Activated CD4-positive, CD25-positive, alpha-beta regulatory T cell treated with anti-CD3 and anti-CD28 coated beads, Interleukin-2, amount 50 U/mL, for 24 hours (primary cell): ENCODE measurements at places on chromosomes 11 and 22.
A peak's percentile ranks its signal among the peaks of the same experiment; 100 is the strongest.

- ATAC-seq: no peak
Observed at GRCh38 chr11:72334651-72335050, 90.7 kb upstream of the PHOX2A start.

DNA sequence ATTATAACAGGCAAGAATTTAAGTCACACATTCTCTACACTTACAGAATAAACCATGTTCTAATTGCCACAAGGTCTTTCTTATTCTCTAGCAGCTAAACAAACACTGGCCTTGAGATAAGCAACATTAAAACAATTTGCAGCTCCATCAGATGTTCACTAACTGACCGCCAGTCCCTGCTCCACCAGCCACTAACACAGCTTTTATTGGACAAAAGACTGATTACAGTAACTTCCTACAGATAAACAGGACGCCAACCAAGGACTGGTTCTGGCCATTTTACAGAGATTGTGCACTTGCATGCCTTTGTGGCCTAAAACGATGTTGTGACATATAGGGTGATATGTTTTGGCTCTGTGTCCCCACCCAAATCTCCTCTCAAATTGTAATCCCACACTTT lies 388.9 kb upstream of the LRRC4C start:
- no peak for ATAC-seq

DNA sequence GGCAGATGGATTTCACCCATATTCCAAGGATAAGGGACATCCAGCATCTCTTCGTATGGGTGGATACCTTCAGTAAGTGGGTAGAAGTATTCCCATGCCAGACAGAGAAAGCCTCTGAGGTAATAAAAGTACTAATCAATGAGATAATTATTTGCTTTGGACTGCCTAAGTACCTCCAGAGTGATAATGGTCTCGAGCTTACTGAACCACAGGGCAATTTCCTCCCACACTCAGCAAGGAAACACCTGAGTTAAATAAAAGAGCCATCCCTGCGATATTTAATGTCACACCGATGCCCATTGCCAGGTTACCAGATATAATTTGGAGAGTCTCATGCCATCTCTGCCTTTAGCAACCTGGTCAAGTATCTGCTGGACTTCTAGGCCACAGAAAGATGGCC lies 70.6 kb upstream of the MPEG1 start:
- no peak for ATAC-seq

DNA sequence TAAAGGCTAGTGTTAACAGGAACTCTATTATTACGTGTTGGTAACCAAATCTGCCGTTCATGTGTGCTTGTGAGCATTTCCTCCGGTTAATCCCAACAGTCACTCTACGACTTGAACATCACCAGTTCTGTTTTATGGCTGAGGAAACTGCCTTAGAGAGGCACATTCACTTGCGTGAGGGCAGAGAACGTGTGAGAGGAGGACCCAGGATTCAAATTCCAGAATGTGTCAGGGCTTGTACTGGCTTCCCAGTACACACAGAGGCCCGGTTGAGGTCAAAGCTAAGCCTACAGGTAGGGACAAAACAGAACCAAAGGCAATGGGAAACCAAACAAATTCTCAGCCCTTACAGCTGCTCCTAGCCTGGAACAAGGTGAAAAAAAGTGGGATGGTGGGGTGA lies 66.9 kb upstream of the TENM4 start:
- ATAC-seq: no peak

- no peak for ATAC-seq
Observed at GRCh38 chr11:13717331-13717730, 48.9 kb downstream of the FAR1 start.

DNA sequence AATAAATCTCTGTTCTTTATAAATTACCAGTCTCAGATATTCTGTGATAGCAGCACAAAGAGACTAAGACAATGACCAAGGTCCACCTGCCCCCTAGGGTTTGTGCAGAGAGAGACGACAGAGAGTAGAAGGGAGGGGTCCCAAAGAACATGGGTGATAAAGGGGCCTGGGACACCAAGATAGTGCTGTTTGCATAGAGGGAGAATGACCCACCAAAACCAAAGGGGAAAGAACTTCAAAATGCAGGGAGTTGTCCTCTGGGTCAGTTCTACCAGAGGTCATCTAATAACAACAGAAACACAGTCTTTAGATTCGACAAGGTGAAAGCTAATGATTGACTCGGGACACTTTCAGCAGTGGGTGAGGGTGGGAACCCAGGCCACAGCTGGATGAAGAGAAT lies 23.7 kb downstream of the FAM227A start:
- ATAC-seq: no peak

- no peak for ATAC-seq
Observed at GRCh38 chr11:123833095-123833494, 26.9 kb upstream of the OR6M1 start.

- ATAC-seq: peak; percentile 24
Observed at GRCh38 chr11:65868076-65868667, 4.4 kb downstream of the EFEMP2 start.

DNA sequence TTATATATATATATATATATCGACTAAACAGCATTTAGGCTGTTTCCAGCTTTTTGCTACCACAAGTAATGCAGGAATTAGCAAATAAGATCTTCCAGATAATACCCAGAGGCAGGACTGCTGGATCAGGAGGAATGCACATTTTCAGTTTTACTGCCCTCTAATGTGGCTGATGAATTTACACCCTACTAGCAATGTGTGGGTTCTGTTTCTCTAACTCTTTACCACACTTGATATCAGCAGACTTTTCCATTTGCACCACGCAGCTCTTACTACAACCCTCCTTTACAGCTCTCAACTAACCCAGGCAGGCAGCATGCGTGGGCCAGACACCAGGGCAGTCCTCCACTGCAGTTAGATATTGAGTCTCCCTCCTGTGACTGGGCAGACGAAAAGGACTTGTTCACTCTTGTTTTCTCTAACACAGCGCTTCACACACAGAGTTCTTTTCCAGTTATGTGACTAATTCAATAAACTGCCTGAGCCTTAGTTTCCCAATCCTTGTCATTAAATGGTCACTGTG lies 67.7 kb downstream of the IGLL5 start:
- ATAC-seq: no peak

DNA sequence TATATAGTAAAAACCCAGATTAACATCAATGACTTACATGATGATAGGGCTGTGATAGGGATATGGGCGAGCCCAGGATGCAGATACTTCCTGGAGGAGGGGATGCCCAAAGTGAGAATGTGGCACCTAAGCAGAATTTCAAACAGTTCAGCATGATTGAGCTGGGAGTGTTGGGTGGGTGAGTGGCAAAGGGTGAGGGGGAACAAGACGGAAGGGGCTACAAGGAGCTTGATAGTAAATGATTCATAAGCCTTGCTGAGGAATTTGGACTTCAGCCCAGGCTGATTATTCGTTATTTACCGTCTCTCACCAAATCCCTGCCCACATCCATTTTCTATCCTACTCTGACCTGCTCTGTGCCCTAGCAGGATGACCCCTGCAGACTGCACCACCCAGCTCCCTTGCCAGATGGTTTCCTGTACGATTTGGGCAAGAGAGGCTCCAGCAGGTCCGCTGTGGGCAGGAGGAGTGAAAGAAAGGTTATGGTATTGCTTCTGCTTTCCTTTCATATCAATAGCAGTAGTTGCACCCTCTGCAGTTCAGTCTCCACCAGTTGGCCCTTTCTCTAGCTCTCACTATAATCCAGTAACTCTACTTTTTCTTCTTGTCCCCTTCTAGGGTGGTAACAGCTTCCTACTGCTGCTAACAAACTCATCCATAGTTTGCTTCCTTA lies 30.3 kb upstream of the SIK2 start:
- no peak for ATAC-seq

- no peak for ATAC-seq
Observed at GRCh38 chr11:99256614-99257013, 235.9 kb downstream of the CNTN5 start.

DNA sequence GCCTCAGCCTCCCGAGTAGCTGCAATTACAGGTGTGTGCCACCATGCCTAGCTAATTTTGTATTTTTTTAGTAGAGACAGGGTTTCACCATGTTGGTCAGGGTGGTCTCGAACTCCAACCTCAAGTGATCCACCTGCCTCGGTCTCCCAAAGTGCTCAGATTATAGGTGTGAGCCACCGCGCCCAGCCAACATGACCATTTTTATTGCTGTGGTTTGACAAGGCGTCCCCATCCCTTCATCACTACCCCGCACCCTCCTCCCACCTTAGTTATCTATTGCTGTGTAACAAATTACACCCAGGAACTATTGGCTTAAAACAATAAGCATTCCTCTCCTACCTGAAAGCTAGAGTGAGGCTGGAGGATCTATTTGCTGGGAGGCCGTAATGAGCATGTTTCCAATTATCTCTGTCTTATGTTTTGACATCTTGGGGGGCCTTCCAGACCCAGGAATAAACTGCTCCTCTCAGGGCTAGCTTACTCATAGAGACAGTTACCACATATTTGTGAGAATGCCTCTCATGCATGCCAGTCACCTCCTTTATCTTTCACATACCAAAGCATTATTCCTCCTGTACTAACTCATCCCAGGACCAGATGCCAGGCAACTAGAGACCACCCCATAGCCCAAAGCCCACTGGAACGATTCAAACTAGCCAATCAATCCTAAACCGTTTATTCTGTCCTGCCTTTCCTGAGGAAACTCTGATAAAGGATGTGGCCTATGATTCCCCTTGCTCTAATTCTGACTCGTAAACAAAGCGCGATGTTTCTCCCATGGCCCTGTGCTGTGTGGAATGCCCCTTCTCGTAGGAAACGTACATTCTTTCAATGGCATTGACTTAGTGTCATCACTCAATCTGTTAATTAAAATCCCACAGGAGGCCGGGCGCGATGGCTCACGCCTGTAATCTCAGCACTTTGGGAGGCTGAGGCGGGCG lies 19.4 kb downstream of the SNU13 start:
- ATAC-seq: no peak

DNA sequence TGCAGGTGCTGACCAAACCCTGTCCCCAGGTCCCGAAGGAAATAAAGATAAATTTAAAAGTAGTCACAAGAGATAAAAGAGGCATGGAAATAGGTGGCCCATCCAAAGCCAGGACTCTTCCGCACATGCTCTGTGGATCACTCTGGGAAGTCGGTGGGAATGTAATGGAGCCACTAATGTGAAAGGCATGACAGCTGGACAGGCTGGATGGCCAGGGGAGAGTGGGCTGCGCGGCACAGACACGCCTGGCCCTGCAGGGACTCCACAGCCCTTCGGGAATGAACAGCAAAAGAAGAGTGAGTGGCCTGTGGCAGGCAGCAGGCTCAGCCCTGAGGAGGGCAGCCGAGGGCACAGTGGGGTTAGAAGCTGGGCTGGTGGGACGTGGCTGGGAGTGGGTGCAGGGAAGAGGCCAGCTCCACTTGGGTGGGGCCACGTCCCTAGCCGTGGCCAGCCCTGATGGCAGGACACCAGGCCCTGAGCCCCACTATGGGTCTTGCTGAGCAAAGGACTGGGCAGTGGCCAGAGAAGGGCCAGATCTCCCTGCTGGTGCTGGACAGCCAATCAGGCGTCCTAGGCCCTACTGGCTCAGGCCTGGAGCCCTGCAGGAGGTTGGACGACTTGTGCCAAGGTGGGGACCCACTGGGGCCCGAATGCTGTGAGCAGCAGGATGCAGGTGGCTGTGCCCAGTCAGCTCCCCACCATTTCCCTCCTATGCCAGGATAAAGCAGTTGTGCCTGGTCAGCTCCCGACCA lies 31.3 kb upstream of the GNB1L start:
- ATAC-seq: no peak

DNA sequence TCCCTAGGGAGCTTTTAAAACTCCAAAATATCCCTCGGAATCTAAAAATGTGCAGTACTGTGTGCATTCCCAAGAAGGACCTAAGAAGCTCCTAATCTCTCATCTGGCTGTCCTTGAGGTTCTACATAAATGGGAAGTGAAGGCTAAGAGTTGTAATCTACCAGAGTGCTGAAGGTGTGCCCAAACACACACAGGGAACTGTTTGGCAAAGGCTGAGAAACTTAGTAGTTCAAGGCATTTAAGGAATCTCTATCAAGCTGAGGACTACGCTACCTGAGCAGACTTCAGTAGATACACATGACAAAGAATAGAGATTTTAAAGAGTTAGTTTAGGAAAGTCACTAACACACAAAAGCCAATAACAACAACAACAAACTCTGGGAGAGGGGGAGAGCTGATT lies 71.1 kb downstream of the TTC28 start:
- ATAC-seq: no peak

GRCh38 chr11:47538741-47539565 lies 14.0 kb downstream of the CELF1 start:
- no peak for ATAC-seq

DNA sequence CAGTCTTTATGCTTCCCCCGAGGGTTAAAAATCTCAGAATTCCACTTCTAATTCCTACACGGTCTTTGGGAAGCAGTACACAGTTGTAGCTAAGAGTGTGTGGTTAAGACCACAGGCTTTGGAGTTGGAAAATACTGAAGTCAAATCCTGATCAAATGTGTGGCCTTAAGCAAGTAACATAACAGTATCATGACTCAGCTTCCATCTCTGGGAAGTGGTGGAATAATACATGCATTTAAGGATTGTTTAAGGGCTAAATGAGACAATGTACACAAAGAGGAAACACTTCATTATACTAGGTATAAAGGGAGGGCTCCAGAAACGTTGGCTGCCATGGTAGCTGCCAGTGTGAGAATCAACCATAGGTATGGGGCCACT lies 71.5 kb downstream of the FAT3 start:
- no peak for ATAC-seq

- ATAC-seq: no peak
Observed at GRCh38 chr22:18996376-18996900, 60.3 kb upstream of the PRODH start.

DNA sequence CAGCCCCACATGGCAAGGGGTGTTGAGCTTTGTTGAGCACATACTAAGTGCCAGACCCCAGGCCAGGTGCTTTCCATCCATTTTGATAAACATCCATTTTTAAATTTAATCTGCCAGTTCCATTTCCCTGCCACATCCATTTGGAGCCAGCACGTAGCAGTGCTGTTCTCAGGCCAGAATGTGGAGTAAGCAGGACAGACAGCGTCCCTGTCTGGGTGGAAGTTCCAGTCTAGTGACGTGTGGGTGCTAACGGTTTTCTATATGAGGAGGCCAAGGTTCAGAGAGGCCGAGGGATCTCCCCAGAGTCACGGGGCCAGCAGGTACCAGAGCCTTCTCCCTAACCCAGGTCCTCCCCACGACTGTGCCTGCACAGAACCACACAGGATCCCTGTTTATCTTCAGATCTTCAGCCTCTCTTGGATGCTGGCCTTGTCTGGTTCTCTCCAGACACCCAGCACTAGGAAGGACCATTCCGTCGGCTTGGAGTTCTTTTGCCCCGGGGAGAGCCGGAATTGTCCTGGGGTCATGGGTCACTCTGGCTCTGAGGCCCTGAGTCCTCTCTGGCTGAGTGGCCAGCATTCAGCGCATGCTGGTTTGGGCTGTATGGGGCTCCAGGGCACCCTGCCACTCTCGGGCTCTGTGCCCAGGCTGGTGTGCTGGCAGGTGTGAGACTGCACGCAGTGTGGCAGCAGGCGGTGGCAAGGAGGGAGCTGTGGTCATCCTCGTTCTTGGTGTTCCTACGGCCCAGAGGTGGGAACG lies 63.6 kb upstream of the PPARA start:
- ATAC-seq: no peak

GRCh38 chr11:116519499-116519898 lies 253.3 kb downstream of the BUD13 start:
- ATAC-seq: no peak
